ENCODE measurements at places on chromosomes 4 and X. TPM values are rescaled to one million over a fixed set of nuclear protein-coding genes. Genes with fewer than 3 reads are reported as not detected.

The ARHGEF38 gene
- not detected for total RNA-seq

DNA sequence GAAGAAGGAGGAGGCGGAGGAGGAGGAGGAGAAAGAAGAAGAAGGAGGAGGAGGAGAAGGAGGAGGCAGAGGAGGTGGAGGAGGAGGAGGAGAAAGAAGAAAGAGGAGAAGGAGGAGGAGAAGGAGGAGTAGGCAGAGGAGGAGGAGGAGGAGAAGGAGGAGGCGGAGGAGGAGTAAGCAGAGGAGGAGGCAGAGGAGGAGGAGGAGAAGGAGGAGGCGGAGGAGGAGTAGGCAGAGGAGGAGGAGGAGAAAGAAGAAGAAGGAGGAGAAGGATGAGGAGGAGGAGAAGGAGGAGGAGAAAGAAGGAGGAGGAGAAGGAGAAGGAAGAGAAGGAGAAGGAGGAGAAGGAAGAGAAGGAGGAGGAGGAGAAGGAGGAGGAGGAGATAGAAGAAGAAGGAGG, 19.9 kb downstream of the MRFAP1 start:
- no peak for DNase-seq

- no peak for DNase-seq
Observed at GRCh38 chr4:185914583-185915199, 102.7 kb upstream of the SORBS2 start.

DNA sequence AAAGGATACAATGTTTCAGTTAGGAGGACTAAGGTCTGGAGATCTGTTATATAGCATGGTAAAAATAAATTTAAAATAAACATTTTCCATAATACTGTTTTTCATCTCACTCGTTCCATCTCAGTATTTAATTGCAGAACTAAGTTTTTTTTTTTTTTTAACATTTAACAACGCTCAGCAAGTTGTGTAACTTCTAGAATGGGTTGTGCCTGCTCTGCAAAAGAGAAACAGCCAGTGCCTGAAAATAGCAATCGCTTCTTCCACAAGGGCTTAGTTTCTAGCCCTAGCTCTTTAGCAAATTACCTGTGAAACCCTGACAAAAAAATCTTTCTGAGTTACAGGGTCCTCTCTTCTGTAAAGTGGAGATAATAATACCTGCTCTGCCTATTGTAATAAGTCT, 41.9 kb downstream of the CNGA1 start:
- no peak for DNase-seq

- DNase-seq, result no peak
Observed at GRCh38 chrX:118988911-118989310, 14.5 kb downstream of the LONRF3 start.

All from G401 (cell line).